ENCODE measurements at places on chromosomes 5 and 9. TPM values are rescaled to one million over a fixed set of nuclear protein-coding genes. Genes with fewer than 3 reads are reported as not detected.

DNA sequence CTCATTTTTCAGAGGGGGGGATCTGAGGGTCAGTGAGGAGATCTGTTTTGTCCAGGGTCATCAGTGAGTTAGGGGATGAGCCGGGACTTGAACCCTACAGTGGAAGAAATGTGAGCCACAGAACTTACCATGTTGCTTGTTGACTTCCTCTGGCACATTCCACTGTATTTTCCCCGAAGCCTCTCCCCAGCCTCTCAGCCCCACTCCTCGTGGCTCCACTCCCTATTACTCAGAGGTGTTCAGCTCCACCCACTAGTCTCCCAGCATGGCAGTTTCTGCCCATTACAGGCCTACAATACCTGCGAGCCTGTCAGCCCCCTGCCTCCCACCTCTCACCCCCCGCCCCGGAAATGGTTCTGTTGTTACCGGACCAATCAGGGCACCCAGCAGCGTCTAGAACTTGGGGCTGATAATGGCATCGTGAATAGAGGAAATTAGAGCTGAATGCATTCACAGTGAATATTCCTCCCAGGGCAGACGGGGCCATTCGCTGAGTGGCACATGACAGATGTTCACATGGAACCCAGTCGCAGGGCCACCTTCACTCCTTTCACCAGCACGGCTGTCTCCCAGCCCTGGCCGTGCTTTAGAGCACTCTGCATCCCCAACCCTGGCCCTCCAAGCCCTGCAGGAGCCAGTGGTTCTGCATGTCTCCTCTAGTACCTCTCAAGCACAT is 81.6 kb downstream of the KCNIP1 start:
- no peak for DNase-seq
- H3K36me3 ChIP-seq, result no peaks in the 10 kb centered on the region
- no peak overlapping the region for H3K27ac ChIP-seq
- no peak overlapping the region for H3K4me3 ChIP-seq
- H3K27me3 ChIP-seq, result no peaks in the 10 kb centered on the region

- H3K4me1 ChIP-seq, result peaks cover 14% of the 10 kb centered on the region
- no peaks in the 10 kb centered on the region for H3K36me3 ChIP-seq
- peak; percentile 88 for DNase-seq
- peak overlapping the region; percentile 48 for H3K27ac ChIP-seq
Observed at GRCh38 chr5:67038817-67039603, 157.6 kb downstream of the CD180 start.

The KCTD16 gene
- 1.4 TPM for total RNA-seq

DNA sequence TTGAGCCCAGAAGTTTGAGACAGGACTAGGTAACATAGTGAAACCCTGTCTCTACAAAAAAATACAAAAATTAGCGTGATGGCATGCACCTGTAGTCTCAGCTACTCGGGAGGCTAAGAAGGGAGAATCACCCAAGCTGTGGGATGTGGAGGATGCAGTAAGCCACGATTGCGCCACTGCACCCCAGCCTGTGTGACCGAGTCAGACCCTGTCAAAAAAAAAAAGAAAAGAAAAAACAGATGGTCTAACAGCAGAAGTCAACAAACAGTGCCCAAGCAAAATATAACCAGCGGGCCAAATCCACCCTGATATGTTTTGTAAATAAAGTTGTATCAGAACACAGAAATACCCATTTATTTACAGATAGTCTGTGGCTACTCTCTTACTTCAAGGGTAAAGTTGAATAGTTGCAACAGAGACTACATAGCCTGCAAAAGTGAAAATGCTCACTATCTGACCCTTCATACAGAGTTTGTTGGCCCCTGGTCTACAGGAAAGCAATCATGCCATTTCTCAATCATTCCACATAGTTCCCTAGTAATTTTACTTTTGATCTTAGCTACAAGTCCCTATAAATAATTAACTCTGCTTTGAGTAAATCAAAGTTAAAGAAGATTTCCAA is 383.7 kb downstream of the TLE1 start:
- no peak overlapping the region for H3K4me3 ChIP-seq
- H3K36me3 ChIP-seq, result no peaks in the 10 kb centered on the region

The ACER2 gene
- total RNA-seq, result 1.6 TPM

GRCh38 chr9:109499631-109500410 is 1.7 kb upstream of the PTPN3 start:
- peak overlapping the region; percentile 44 for H3K4me3 ChIP-seq
- no peak for DNase-seq
- no peak overlapping the region for H3K27ac ChIP-seq
- H3K36me3 ChIP-seq, result no peaks in the 10 kb centered on the region
- peaks cover 55% of the 10 kb centered on the region for H3K27me3 ChIP-seq

DNA sequence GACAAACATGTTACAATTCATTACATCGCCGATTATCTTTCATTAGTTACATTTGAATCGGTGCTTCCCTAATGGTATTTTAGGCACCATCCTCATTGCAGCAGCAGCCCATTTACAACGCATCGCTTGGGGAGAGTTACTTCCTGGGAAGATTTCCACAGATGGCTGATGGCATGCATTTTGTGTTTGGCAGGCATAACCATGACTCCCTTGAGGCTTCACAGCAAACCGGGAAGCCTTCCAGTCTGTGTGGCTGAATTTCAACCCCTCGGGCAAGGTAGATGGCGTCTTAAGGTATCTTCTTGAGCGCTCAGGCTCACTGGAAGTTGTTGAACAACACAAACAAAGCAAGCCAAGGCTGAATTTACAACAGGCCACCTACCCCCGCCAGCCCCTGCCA is 1.6 kb upstream of the DNAH5 start:
- H3K4me1 ChIP-seq, result peaks cover 6% of the 10 kb centered on the region
- H3K27me3 ChIP-seq, result no peaks in the 10 kb centered on the region
- no peak overlapping the region for H3K27ac ChIP-seq
- peak; percentile 10 for DNase-seq

The TMEM171 gene
- 3.3 TPM for total RNA-seq

- H3K27ac ChIP-seq, result no peak overlapping the region
- H3K36me3 ChIP-seq, result no peaks in the 10 kb centered on the region
- DNase-seq, result no peak
Observed at GRCh38 chr9:83596899-83597504, 25.9 kb upstream of the IDNK start.

DNA sequence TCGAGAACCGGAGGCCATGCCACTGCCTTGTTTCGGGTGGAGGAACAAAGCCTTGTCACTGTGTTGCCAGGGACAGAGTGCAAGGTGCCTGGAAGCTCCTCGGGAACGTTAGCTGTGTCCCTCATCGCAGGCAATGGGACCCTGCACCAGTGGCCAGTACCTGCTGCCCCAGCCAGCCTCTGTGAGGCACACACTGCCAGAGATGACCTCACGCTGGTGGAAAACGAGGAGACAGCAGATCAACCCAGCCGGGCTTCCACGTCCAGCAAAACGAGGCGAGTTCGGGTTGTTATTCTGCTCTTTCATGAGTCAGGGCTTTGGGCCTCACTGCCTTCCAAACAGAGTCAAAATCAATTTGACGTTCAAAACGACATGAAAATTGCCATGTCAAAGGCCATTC is 104.1 kb downstream of the ADAMTS2 start:
- DNase-seq, result no peak
- H3K27ac ChIP-seq, result no peak overlapping the region
- H3K4me1 ChIP-seq, result peaks cover 3% of the 10 kb centered on the region
- no peaks in the 10 kb centered on the region for H3K27me3 ChIP-seq

GRCh38 chr5:53917826-53918225 is 357.4 kb downstream of the NDUFS4 start:
- peaks cover 4% of the 10 kb centered on the region for H3K4me1 ChIP-seq
- H3K4me3 ChIP-seq, result no peak overlapping the region
- H3K27me3 ChIP-seq, result no peaks in the 10 kb centered on the region

- DNase-seq, result no peak
- no peak overlapping the region for H3K27ac ChIP-seq
- H3K4me1 ChIP-seq, result peaks cover 9% of the 10 kb centered on the region
- H3K4me3 ChIP-seq, result no peak overlapping the region
- H3K27me3 ChIP-seq, result no peaks in the 10 kb centered on the region
- H3K36me3 ChIP-seq, result peaks cover 44% of the 10 kb centered on the region
Observed at GRCh38 chr5:54551926-54552325, 34.4 kb downstream of the SNX18 start.

DNA sequence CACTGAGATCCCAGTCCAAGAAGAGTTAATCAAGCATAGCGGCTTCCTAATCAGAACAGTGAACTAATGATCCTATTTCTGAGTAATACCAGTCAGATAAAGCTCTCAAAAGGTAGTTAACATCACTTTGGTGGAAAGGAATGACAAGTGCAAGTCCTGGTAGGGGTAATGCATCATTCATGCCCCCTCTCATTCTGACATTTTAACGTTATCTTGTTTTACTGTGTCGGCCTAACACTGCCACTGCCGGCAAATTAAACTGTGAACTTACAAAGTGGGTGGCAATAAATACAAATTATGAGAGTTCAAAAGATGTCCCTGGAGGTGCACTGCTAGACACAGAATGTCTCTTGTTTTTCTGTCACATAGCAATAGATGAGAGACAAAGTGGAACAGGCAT is 131.6 kb downstream of the EBF1 start:
- no peaks in the 10 kb centered on the region for H3K36me3 ChIP-seq
- H3K27me3 ChIP-seq, result no peaks in the 10 kb centered on the region
- no peak for DNase-seq
- no peak overlapping the region for H3K4me3 ChIP-seq

The IQGAP2 gene
- 0.36 TPM for total RNA-seq

GRCh38 chr9:98949565-98949964 is 5.9 kb downstream of the COL15A1 start:
- H3K27ac ChIP-seq, result no peak overlapping the region
- no peak overlapping the region for H3K4me3 ChIP-seq
- peaks cover 11% of the 10 kb centered on the region for H3K27me3 ChIP-seq
- no peak for DNase-seq
- H3K36me3 ChIP-seq, result peaks cover 11% of the 10 kb centered on the region

The C9orf153 gene
- not detected for total RNA-seq

The KLF4 gene
- 1.3 TPM for total RNA-seq

The HRH2 gene
- total RNA-seq, result not detected

The LTC4S gene
- total RNA-seq, result not detected

- no peak overlapping the region for H3K4me3 ChIP-seq
- no peaks in the 10 kb centered on the region for H3K4me1 ChIP-seq
- no peak overlapping the region for H3K27ac ChIP-seq
- H3K36me3 ChIP-seq, result no peaks in the 10 kb centered on the region
Observed at GRCh38 chr9:19641046-19641445, 147.8 kb downstream of the SLC24A2 start.

DNA sequence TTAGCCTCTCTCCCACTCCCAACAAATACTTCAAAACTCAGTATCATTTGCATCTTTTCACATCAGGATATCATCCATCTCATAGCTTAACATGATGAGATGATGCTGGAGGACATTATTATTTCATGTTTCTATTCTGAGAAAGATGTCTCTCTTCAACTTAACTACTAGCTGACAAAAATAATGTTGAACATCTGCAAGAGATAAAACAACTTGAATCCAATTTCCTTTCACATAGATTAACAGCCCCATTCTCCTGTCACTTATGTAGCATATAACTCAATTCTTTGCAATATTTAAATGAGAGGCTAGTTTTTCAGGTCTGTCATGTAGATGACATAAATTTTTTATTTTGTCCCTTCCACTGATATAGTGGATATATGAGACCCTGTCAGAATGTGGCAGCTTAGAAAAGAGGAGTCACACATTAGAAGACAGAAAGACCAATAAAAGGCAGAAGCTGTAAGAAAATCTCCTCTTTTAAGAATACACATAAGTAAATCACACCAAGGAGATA is 239.2 kb upstream of the KIF2A start:
- no peaks in the 10 kb centered on the region for H3K27me3 ChIP-seq
- no peak overlapping the region for H3K4me3 ChIP-seq
- DNase-seq, result no peak

DNA sequence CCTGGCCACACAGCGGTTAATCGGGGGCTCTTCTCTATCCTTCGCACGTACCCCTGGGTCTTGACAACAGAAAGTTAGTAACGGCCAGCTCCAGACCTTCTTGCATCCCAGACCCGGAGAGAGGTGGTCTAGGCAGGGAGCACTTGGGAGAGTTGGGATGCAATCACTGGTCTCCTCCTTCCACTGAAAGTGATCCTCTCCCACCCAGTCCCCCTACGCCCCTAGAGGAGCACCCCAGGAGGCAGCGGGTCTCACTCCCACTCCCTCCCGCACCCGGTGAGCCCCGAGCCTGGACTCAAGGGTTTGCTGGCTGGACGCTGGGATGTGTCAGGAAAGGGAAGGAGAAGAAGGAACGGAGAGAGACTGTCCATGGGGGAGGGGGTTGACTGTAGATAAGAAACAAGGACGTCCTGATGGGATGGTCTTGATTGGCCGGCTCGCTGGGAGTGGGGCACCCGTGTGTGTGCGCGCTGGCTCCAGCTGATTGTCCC is 2.0 kb downstream of the RORB start:
- H3K27me3 ChIP-seq, result peaks cover 34% of the 10 kb centered on the region
- no peak overlapping the region for H3K27ac ChIP-seq
- no peak for DNase-seq
- no peaks in the 10 kb centered on the region for H3K36me3 ChIP-seq
- no peaks in the 10 kb centered on the region for H3K4me1 ChIP-seq

DNA sequence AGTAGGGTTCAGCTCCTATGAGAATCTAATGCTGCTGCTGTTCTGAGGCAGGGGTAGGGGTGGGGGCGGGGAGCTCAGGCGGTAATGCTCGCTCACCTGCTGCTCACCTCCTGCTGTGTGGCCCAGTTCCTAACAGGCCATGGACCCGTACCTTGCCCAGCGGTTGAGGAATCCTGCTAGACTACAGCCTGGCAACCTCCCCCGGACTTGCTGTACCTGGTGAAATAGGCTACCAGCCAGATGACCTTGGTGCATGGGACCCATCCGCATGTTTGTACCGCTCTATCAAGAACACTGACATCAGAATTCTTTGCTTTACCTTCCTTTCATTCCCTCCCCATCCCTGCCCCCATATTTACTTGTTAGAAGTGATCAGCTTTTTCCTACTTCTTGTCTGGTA is 15.3 kb downstream of the IL31RA start:
- no peaks in the 10 kb centered on the region for H3K27me3 ChIP-seq
- H3K4me3 ChIP-seq, result no peak overlapping the region
- H3K36me3 ChIP-seq, result no peaks in the 10 kb centered on the region

DNA sequence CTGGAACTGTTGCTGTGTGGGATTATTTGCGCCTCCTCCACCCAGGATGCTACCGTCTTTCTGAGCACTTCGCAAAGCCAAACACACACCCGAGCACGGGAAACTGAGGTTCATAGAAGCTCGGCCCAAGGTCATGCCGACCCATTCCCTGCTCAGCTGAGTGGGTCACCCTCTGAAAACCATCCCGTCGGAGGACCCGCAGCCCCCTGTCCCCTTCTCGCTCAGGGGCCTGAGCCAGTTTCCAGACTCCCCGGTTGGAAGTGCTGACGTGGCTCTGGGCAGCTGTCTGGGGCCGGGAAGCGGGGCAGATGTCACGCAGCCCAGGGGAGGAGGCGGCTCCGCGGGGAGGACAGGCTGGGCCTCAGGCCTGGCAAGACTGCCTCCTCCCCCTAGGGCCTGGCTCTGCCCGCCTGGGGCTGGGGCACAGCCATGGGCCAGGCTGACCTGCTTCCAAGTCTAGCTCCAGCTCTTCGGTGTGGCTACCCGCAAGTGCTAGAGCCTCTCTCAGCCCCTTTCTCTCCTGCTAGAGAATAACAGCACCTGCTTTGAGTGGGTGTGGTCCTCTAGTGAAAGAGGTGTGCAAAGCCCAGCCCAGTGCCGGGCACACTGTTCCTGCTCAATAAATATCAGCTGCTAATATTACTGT is 9.9 kb upstream of the CXXC5 start:
- H3K4me3 ChIP-seq, result no peak overlapping the region
- peak overlapping the region; percentile 73 for H3K27ac ChIP-seq
- peaks cover 23% of the 10 kb centered on the region for H3K4me1 ChIP-seq
- no peaks in the 10 kb centered on the region for H3K36me3 ChIP-seq
- no peaks in the 10 kb centered on the region for H3K27me3 ChIP-seq
